ENCODE measurements at places on chromosomes 4 and X.

DNA sequence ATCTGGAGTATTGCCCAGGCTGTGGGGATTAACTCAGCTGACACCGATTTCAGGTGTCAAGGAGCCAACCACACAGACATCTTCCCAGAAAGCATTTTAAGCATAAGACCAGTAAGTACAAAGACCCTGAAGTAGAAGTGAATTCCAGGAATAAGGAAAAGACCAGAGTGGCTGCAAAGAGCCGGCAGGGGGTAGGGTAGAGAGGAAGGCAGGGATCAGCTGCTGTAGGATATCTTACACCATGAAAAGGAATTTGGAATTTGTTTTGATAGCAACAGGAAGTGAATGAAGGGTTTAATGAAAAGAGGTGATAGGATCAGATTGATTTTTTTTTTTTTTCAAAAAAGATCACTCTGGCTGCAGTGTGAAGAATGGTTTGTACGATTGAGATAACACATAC lies 113.6 kb upstream of the PPARGC1A start:
- no peaks in the 10 kb centered on the region for H3K36me3 ChIP-seq
- H3K27ac ChIP-seq: no peak overlapping the region
- H3K4me3 ChIP-seq: no peak overlapping the region
- no peaks in the 10 kb centered on the region for H3K4me1 ChIP-seq
- no peak for DNase-seq

DNA sequence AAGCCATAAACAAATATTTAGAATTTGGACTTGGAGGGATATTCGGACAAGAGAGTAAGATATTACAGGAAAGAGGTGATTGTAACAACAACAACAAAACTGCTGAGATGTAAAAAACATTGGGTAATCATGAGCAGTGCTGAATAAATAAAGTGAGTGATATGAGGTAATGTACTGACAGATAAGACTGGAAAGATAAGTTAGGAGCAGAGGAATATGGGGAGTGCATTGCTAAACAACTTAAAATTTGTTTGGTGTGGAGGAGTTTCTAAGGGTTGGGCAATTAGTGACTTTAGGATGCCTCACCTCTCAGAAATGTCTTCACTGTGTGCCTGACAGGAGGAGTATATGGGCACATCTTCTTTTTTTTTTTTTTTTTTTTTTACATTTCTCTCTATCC lies 637.8 kb upstream of the GRIA3 start:
- no peak overlapping the region for H3K4me3 ChIP-seq
- no peaks in the 10 kb centered on the region for H3K36me3 ChIP-seq
- H3K27me3 ChIP-seq: no peaks in the 10 kb centered on the region

DNA sequence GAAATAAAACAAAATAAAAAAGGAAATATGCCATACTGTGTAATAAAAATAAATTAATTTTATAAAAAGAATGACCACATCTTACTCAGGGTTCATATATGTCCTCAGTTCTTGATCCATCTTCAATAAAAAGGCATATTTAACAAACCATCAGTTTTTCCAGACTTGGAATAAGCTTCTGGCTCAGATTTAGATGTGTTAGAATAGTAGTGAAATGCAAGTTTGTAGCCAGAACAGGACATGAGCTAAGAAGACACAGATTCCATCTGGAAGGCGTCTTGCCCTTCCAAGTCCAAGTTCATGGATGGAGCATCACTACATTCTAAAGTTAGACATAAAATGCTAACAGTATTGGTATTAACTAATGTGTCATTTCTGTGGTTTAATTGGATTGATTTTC lies 10.3 kb upstream of the LSM6 start:
- H3K4me3 ChIP-seq: no peak overlapping the region
- no peak overlapping the region for H3K27ac ChIP-seq
- H3K36me3 ChIP-seq: no peaks in the 10 kb centered on the region
- DNase-seq: no peak
- H3K27me3 ChIP-seq: no peaks in the 10 kb centered on the region

- DNase-seq: no peak
- peaks cover 5% of the 10 kb centered on the region for H3K27me3 ChIP-seq
- H3K4me3 ChIP-seq: no peak overlapping the region
- no peaks in the 10 kb centered on the region for H3K4me1 ChIP-seq
- no peaks in the 10 kb centered on the region for H3K36me3 ChIP-seq
Measured at GRCh38 chr4:7352486-7352885, 82.2 kb downstream of the PSAPL1 start.

DNA sequence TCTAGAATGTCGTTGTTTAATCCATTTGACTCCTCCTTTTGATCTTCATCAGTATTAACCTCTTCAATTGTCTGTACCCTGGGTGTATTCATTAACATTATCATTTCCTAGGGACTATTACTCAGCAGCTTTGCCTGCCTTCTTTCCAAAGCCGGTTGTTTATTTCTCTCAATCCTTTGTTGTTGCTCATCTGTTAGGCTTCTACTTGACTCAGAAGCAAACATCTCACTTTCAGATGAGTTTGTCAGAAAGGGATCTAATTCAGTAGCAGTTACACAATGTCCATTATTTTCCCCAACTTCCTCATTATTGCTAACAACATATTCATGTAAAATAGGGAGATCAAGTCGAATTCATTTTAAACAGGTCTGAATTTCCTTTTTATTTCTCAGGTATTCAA lies 22.1 kb upstream of the HSD17B10 start:
- H3K4me1 ChIP-seq: no peaks in the 10 kb centered on the region
- peaks cover 58% of the 10 kb centered on the region for H3K27me3 ChIP-seq
- DNase-seq: no peak

- H3K36me3 ChIP-seq: no peaks in the 10 kb centered on the region
- no peaks in the 10 kb centered on the region for H3K4me1 ChIP-seq
- no peak overlapping the region for H3K27ac ChIP-seq
- H3K4me3 ChIP-seq: no peak overlapping the region
Measured at GRCh38 chr4:99100876-99101275, 12.3 kb upstream of the ADH5 start.

DNA sequence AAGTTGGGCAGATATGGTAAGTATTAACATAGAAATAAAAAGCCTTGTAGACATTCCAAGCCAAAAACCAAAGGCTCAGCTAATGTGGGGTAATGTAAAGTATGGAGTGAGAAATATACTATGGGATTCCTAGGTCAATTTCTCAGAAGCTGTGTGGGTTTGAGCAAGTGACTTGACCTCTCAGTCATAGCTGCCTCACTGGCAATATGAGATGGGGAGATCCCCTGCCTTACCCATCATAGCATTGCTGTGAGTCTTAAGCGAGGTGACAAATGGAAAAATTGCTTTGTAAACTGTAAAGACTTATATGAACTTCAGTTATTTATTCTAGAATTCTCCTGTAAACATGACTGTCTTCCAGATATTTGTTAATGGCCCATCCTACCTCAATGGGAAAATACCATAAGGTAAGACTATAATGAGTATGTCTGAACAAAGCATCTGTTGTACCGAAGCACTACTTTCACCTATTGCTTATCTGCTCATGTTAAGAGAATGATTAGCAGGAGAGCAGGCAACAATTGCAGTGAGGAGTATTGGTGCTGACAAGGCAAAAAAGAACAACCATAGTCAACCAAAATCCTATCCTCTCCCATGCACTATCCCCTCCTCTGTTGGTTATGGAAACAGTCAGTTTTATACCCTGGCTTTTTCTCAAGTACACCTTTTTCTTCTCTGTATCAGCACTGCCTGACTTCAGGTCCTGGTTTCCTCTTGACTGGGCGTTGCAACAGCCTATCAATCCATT lies 44.1 kb upstream of the TRPC3 start:
- H3K27me3 ChIP-seq: no peaks in the 10 kb centered on the region
- H3K27ac ChIP-seq: no peak overlapping the region
- no peak for DNase-seq
- no peak overlapping the region for H3K4me3 ChIP-seq

Measured in psoas muscle (tissue), 8 donors.